ENCODE measurements at places on chromosomes 2 and 18. TPM values are rescaled to one million over a fixed set of nuclear protein-coding genes. Genes with fewer than 3 reads are reported as not detected.

GRCh38 chr2:126808929-126809328, 89.8 kb upstream of the TEX51 start:
- DNase-seq: no peak

DNA sequence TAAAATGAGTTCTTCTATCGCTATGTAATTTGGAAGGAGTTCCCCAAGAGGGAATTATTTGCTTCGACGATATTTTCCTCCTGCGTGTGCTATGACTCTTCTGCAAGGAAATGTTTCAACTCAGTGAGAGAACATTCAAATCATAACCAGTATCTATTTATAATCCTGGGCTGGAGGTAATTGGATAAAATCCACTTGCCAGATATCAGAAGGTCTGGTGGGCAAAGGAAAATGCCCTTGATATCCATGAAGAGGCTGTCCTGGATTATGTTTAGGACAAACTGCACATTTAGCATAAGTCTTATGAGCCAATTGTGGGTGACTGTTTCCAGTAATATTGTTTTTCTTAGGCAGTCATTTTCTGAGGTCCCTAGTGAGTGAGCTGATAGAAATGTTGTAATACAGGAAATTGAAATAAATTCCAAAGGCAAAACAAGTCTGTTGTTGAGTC, 17.7 kb downstream of the RPIA start:
- no peak for DNase-seq

- DNase-seq: no peak
These were observed 144.4 kb downstream of the PTPRM start for GRCh38 chr18:7711495-7711894.

GRCh38 chr2:55236992-55237543, 4.6 kb downstream of the RPS27A start:
- no peak for DNase-seq

GRCh38 chr2:47628904-47629303, 154.0 kb upstream of the MSH6 start:
- no peak for DNase-seq

- no peak for DNase-seq
These were observed 583.4 kb downstream of the ZEB2 start for GRCh38 chr2:143936538-143936847.

GRCh38 chr18:11009869-11010268, 139.5 kb downstream of the PIEZO2 start:
- no peak for DNase-seq

GRCh38 chr18:5461041-5461440, 82.8 kb downstream of the EPB41L3 start:
- DNase-seq: no peak

DNA sequence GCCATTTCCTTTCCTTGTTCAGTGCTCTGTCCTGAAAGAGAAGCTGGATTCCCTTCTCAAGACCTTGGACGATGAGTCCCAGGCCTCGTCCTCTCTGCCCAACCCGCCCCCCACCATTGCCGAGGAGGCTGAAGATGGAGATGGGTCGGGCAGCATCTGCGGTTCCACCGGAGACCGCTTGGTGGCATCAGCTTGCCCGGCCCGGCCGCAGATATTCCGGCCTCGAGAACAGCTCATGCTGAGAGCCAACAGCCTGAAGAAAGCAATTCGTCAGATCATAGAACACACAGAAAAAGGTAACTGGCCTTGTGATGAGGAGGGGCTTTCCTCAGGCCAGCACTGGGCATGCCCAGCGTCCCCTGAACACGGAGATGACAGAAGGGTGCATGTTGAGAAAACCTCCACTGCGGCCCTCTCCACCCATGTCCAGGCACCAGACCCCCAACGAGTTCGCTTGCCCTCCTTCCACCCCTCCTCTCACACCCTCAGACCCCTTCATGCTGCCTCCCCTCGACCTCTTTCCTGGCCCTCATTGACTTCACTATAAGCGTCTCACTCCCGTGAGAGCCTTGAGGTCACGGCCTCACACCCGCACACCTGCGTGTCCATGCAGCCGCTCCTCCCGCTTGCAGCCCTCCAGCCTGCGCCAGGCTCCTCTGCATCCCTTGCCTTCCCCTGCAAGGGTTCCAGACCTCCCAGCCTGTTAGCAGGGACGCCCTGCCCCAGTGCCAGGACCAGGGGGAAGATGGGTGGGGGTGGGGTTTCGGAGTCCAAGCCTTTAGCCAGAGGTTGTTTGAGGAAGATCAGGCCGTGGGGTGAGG, 95.0 kb downstream of the DGKD start:
- peak; percentile 77 for DNase-seq

GRCh38 chr2:111246620-111247061, 125.9 kb downstream of the BCL2L11 start:
- DNase-seq: no peak

- DNase-seq: no peak
These were observed 51.6 kb upstream of the FHL2 start for GRCh38 chr2:105450471-105450870.

DNA sequence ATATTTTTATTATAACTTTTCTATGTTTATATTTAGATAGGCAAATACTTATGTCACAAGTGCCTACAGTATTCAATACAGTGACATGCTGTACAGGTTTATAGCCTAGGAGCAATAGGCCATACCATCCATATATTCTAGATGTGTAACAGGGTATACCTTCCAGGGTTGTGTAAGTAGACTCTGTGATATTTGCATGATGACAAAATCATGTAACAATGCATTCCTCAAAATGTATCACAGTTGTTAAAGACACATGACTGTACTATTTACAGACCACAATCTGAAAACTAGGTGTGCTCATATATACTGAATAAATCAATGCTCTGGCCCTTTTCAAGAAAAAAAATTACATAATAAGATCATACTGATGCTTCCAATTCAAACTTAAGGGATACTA, 433.2 kb upstream of the RGPD4 start:
- DNase-seq: no peak

GRCh38 chr2:211981451-211981850, 557.2 kb downstream of the ERBB4 start:
- DNase-seq: no peak

GRCh38 chr2:107807988-107808387, 18.7 kb upstream of the RGPD4 start:
- no peak for DNase-seq

DNA sequence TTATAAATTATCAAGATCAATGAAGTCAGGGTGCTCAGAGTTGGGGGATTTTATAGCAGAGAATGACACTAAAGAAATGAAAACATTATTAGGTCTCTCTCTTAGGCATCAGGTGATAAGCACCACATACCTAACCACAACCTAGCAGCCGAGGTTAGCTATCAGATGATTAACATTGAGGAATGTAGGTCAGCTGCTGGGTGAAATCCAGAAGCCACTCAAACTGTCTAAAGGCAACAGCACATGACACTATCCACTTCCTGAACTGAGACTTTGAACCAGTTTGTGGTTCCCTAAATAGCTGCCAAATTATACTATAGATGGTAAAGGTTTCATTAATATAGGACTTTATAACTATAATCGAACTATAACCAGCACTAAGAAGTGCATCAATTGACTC, 4.7 kb downstream of the EPG5 start:
- no peak for DNase-seq

DNA sequence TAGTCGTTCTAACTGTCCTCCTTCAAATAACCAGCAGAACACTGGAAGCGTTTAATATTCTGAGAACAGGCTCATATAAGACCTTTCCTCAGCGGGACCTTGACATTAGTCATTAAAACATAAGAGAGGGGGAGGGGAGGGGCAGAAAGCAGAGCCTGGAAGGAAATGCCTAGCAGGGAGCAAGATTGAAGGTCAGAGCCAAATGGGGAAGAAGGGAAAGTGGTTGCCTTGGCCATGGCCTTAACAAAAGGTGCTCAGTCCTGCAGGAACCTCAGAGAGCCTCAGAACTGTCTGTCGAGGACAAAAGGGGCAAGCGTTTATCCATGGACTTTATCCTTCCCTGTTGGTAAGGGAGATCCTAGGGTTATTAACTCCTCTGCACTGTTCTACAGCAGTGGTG, 856 bp upstream of the PLA2R1 start:
- no peak for DNase-seq

- DNase-seq: no peak
These were observed 57.1 kb downstream of the ADCYAP1 start for GRCh38 chr18:961644-962355.

DNA sequence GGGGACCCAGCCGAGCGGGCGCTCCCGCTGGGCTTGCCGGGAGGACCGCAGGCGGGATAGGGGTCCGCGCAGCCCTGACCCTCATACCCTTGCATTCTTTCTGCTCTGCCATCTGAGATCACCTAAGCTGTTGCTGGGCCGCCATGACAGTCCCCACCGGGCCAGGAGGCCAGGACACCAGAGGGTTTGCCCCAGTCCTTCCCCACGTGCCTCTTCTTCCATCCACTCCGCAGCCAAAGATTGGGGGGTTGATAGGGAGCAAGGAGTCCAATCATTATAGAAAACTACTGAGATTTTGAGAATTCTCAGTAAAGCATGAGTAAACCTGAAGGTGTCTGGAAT, 453 bp upstream of the GRB14 start:
- no peak for DNase-seq

DNA sequence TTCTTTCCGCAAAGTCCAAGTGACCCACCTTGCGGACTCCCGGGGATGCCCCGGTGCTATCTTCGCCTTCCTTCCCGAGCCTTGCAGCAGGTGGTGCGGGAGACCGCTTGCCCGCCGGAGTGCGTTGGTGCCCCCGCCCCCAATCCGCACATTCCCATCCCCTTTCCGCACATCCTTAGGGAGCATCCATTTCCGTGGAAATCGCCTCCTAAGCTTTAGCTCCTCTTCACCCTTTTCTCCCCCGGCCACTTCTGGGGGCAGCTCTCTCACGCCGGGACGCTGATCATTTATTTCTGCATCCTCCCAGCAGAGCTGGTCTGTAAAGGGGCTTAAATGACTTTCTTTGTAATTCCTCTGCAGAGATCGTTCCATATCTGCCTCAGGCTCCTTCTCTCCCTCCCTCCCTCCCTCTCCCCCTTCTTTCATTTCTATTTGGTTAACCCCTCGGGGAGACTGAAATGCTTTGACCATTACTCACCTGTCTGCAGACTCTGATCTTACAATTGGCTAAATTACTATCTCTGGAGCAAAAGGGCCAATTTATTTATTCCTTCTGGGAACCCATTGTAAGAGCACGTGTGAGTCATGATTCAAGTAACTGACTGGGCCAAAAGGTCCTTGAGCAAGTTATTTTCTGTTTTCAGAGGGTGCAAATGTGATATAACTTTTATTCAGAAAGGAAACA, 1.3 kb upstream of the LYPD1 start:
- no peak for DNase-seq

- DNase-seq: no peak
These were observed 9.4 kb downstream of the RNU2-63P start for GRCh38 chr2:88006912-88007439.

GRCh38 chr2:45029215-45029614, 20.0 kb upstream of the SIX2 start:
- no peak for DNase-seq

GRCh38 chr18:27461957-27462356, 276.8 kb upstream of the CHST9 start:
- DNase-seq: no peak

- DNase-seq: no peak
These were observed 104.3 kb downstream of the PRKCE start for GRCh38 chr2:45755585-45756335.

DNA sequence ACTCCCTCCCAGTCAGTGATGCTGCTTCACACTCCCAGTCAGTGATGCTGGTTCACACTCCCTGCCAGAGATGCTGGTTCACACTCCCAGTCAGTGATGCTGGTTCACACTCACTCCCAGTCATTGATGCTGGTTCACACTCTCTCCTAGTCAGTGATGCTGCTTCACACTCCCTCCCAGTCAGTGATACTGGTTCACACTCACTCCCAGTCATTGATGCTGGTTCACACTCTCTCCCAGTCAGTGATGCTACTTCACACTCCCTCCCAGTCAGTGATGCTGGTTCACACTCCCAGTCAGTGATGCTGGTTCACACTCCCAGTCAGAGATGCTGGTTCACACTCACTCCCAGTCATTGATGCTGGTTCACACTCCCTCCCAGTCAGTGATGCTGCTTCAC, 34.3 kb upstream of the KCNG2 start:
- DNase-seq: no peak

DNA sequence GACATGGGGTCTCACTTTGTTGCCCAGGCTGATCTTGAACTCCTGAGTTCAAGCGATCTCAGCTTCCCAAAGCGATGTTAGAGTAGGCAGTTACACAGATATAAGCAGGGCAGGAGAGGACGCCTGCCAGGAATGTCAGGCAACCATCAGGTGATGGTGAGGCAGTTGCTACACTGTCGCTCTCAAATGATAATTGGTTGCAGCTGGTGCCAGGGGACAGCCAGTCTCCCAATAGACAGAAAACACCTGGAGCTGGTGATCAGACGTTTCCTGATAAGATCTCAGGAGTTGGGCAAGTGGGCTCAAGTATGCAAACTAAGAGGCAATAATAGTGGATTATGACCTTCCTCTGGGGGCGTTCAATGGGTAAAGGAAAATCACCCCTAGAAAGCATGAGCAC, 163.1 kb upstream of the RGPD4 start:
- no peak for DNase-seq

DNA sequence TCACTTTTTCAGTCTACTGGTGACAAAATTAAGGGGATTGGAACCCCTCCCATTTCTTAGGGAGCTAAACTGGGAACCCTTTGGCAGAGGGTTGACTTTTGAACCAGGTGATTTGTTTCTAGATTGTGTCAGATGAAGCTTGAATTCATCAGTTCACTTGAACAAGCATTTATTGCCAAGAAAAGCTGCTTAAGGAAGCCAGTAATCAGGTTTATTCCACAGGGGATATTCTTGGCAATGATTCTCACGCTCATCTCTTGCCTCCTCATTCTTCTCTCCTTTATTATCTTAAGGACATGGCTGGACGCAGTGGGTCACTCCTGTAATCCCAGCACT, 101.0 kb downstream of the ALPK2 start:
- DNase-seq: no peak

- no peak for DNase-seq
These were observed 104.4 kb downstream of the DOCK10 start for GRCh38 chr2:224937887-224938286.

- DNase-seq: no peak
These were observed 446.1 kb downstream of the ARHGAP15 start for GRCh38 chr2:143575340-143575739.

- no peak for DNase-seq
These were observed 41.4 kb downstream of the PRKD3 start for GRCh38 chr2:37283207-37283606.

The PAX8 gene
- total RNA-seq: 6.3 TPM

The KATNAL2 gene
- 1.5 TPM for total RNA-seq

The LYG2 gene
- total RNA-seq: not detected

The CPLX4 gene
- not detected for total RNA-seq

The CCDC93 gene
- total RNA-seq: 18.9 TPM

The CCDC178 gene
- not detected for total RNA-seq

The DAW1 gene
- 1.1 TPM for total RNA-seq

The AKAIN1 gene
- total RNA-seq: not detected

The RGPD8 gene
- total RNA-seq: 69.9 TPM

The SPDYA gene
- 1.2 TPM for total RNA-seq

The RSAD2 gene
- total RNA-seq: 1.5 TPM

The TBC1D8 gene
- total RNA-seq: 38.8 TPM

The SKA1 gene
- 0.95 TPM for total RNA-seq

The COL3A1 gene
- total RNA-seq: 37.6 TPM
